Stimulated activated CD4-positive, alpha-beta T cell treated with anti-CD3 and anti-CD28 coated beads, Interleukin-12 subunit alpha, Interleukin-12 subunit beta, amount 100 ng/mL, for 24 hours (primary cell): ENCODE measurements at places on chromosomes 4 and X.

DNA sequence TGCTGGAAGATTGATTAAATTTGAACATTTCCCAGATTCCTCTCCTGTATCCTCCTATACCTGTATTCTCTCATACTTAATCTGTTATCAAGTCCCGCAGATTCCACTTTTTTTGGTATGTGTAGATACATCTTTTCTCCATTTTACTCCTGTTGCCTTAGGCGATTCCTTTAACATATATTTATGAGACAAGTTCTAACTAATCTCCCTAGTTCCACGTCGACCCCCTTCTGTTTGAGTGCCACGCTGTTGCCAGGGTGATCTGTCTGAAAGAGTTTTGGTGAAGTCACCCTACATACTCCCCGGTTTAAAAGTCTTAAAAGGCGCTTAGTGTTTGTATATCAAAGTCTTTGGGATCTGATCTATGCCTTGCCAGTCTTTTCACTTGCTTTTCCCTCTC lies 2.4 kb downstream of the HNRNPH2 start:
- no peak for DNase-seq

GRCh38 chr4:78347527-78347926 lies 204.0 kb upstream of the ANXA3 start:
- DNase-seq, result no peak

- no peak for DNase-seq
Observed at GRCh38 chr4:177555007-177555574, 112.9 kb upstream of the AGA start.

DNA sequence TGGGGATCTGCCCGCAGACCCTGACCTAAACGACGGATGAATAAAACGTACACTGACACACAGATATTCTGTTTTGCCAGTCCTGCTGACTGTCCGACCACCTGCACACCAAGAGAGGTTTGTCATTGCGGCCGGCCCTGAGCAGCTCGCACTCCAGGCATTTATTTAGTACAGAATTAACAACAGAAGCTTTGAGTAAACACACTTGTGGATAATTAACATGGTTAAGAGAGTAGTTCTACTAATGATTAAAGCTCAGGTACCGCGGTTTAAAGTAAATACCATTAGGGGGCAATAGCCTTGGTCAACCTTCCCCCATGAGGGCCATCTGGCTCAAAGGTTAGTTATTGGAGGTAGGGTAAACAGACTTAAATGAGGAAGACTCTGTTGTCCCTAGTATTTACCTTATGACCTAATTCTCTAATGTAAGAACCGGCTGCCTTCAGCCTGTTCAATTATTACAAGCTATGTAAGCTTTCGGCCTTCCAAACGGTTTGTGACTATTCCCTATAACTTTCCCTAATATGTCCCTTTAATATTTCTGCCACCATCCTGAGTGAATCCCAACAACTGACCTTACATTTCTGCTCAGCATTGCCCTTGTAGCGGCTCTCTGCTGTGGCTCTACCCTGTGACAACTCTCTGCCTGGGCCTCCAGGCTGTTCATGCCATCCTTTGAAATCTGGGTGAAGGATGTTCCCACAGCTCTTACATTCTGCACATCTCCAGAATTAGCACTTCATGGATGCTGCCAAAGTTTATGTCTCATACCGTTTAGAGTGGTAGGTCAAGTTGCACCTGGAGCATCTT lies 46.9 kb upstream of the SYTL5 start:
- DNase-seq, result no peak

- DNase-seq, result no peak
Observed at GRCh38 chr4:116015062-116015461, 901.6 kb upstream of the NDST4 start.

DNA sequence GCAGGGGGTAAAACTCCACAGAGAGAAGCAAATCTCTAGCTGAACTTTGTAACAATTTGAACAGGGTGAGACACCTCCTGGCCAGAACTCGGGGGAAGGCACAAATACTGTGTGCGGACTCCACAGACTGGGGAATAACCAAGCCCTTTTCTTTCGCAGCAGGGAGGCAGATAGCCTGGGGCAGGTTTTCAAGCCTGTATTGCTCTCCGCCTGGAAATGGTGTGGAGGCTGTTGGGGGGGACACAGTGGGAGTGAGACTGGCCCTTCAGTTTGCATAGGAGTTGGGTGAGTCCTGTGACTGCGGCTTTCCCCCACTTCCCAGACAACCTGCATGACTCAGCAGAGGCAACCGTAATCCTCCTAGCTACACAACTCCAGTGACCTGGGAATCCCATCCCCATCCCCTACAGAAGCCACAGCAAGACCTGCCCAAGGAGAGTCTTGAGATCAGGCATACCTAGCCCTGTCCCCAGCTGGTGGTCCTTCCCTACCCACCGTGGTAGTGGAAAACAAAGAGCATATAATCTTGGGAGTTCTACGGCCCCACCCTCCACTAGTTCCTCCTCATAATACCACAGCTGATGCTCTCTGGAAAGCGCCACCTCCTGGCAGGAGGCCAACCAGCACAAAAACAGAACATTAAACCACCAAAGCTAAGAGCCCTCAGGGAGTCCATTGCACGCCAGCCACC lies 12.9 kb upstream of the SMPX start:
- DNase-seq, result no peak
